Adipocyte (in vitro differentiated cells): ENCODE measurements at places on chromosomes 7 and 10.

DNA sequence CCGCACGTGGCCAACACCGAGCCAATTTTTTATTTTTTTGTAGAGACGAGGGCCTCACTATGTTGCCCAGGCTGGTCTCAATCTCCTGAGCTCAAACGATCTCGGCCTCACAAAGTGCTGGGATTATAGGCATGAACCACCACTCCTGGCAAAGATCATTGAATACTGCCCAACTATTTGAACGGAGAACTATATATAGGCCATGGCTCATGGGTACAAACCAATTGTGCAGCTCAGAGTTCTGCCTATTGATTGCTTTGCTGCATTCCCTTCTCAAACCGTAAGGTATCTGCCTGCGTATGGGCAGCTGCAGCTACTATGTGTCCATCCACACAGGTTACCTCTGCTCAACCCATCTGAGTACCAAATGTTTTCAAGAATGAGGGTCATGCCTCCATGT is 9.7 kb upstream of the SLC25A16 start:
- DNase-seq, result no peak

GRCh38 chr7:70036695-70037094 is 438.4 kb downstream of the AUTS2 start:
- DNase-seq, result no peak

- DNase-seq, result no peak
Measured at GRCh38 chr7:8228766-8229674, 32.9 kb downstream of the ICA1 start.

DNA sequence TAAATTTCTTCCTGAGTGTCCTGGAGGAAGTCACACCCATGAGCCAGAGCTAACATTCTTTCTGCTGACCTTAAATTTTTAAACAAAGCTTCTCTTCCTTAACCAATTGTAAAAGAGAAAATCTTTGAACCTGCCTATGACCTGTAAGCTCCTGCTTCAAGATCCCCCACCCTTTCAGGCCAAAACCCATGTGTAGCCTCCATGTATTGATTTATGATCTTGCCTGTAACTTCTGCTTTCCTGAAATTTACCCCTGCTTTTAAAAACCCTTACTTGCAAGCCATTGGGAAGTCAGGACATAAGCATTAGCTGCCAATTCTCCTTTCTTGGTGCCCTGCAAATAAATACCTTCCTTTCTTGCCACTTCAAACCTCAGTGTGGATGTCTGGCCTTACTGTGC is 68.5 kb upstream of the HECTD2 start:
- no peak for DNase-seq

GRCh38 chr7:131652934-131653333 is 96.5 kb upstream of the PODXL start:
- no peak for DNase-seq

DNA sequence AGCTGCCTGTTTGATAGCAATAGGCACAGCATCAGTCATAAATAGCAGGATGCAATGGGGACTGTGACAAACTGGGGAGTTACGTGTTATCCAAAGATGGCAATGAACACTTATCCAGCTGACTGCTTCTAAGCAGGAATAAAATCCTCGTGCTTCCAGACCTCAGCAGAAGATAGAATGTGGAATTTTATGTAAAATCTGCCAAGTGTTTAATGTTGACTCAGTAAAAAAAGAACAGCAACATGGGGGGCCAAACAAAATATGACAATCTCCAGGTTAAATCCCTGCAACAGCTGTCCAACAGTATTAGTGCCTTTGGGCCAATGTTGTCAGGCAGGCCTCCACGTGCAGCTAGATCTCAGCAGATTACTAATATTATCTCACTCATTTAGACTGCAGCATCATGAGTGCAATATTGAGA is 127.3 kb downstream of the SEMA3C start:
- no peak for DNase-seq

DNA sequence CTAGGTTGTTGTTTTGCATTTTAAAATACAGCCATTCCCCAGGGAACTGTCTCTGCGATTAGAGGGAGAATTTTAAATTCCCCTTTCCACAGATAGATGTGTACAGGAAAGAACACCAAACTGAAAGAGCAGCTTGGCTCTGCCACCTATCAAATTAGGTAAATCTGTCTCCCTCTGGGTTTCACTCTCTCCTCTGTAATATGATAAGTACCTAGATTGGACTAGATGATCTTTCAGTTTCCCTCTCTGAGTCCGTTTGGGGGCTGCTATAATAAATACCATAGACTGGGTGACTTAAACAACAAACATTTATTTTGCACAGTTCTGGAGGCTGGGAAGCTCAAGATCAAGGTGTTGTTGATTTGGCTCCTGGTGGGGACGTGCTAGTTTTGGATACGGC is 186.0 kb downstream of the KIF20B start:
- DNase-seq, result no peak

GRCh38 chr10:14556285-14556956 is 218.3 kb downstream of the FAM107B start:
- no peak for DNase-seq

DNA sequence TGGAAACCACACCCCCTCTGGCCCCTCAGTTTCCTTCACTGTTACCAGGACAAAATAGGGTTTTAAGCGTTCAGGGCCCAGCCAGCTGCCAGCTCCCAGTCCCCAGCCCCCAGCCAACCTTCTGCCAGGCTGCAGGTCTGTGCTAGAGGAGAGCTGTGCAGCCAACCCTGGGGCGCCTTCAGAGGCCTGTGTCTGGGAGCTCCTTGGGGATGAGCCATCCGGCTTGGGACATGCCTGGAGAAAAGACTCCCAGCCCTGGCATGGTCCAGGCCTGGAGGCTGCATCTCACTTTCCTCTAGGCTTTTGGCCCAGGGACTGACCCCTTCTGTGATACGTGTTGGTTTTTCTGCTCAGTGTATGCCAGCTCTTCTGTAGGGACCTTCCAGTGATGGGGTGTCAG is 487.6 kb upstream of the MGMT start:
- no peak for DNase-seq

- DNase-seq, result no peak
Measured at GRCh38 chr7:38909870-38910269, 879 bp upstream of the VPS41 start.

DNA sequence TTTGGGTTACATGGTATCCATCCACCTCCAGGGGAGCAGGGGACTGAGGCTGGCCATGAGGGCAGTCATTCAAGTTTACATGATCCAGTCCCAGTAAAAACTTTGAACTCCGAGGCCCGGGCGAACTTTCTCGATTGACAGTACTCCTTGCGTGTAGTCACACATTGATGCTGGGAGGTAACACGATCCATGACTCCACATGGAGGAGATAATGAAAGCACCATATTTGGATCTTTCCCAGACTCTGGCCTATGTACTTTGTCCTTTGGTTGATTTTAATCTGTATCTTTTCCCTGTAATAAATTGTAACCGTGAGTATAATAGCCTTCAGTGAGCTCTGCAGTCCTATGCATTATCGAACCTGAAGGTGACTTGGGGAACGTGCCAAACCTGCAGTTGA is 401.6 kb downstream of the KCNMA1 start:
- no peak for DNase-seq

- DNase-seq, result no peak
Measured at GRCh38 chr10:113859261-113859660, 4.8 kb downstream of the NHLRC2 start.

GRCh38 chr10:124560377-124561105 is 98.9 kb downstream of the LHPP start:
- DNase-seq, result peak; percentile 85

- DNase-seq, result peak; percentile 90
Measured at GRCh38 chr7:151251689-151252560, 3.4 kb upstream of the SMARCD3 start.

DNA sequence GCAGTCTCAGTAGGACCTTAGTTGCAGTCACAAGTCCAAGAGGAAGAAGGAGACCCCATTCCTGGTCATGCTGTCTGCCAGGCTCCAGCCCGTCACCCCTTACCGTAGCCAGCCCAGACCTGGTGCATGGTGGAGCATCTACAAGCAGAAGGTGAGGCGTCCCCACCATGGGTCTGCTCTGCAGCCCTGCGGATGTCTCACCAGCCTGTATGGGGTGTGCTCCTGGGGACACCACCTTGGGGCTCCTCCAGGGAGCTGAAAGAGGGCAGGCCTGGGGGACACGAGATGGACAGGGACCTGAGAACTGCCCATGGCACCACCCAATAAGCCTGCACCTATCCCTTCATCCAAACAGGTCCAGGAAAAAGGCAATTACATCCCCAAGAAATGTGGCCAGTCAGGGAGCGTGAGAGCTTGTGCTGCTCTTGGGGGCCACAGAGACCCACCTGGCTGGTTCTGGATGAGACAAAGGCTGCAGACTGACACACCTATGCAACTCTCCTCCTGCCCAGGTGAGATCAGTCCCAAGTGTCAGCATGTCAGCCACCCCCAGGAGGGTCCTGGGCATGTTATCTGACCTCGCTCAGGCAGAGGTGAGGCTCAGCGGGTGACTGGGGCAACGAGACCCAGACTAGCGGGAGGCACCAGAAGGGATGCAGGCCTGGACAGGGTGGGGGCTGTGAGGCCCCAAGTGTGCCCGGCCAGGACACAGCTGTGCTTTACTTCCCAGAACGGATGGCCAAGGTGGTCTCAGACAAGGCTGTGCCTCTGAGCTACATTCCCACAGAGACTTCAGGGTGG is 84.5 kb upstream of the RET start:
- no peak for DNase-seq

DNA sequence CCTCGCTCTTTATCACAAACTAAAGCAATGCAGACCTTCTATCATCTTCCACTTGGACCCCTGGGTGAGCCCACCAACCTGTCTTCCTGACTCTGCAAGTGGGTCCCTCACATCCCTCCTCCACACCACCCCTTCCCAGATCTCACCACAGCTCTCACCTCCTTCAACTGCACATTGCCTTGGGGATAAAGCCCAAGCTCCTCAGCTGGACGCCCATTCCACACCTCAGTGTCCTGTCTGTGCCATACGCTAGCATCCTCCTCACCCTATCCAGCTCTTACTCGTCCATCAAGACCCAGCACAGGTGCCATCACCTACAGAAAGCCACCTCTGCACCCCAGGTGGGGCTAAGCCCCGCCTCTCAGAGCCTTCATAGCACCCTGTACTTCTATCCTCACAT is 141.0 kb upstream of the LANCL2 start:
- DNase-seq, result no peak

DNA sequence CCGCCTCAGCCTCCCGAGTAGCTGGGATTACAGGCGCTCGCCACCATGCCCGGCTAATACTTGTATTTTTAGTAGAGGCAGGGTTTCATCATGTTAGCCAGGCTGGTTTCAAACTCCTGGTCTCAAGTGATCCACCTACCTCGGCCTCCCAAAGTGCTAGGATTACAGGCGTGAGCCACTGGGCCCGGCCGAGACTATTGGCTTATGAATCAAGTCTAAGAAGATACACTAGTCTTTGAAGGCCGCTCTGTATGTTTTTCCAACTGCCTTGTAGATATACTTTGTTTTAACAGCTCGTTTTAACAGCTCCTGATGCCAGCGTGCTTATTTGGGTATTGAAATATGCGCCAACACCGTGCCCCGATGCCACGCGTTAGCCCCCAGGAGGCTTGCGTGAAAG is 136.4 kb upstream of the SH2B2 start:
- no peak for DNase-seq

DNA sequence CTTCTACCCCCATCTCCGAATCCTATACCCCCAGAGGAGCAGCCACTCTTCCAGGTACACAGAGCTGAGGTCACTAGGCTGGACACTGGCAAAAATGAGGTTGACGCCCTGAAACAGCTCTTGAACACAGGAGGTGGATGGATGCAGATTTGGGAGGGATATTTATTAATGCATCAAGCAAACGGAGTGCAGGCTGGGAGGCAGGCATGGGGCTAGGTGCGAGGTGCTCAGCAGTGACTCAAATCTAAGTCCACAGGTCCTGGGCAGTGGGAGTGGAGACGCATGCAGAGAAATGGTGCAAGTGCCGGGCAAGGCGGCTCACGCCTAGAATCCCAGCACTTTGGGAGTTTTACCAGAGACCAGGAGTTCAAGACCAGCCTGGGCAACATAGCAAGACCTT is 11.0 kb downstream of the GUSB start:
- no peak for DNase-seq

DNA sequence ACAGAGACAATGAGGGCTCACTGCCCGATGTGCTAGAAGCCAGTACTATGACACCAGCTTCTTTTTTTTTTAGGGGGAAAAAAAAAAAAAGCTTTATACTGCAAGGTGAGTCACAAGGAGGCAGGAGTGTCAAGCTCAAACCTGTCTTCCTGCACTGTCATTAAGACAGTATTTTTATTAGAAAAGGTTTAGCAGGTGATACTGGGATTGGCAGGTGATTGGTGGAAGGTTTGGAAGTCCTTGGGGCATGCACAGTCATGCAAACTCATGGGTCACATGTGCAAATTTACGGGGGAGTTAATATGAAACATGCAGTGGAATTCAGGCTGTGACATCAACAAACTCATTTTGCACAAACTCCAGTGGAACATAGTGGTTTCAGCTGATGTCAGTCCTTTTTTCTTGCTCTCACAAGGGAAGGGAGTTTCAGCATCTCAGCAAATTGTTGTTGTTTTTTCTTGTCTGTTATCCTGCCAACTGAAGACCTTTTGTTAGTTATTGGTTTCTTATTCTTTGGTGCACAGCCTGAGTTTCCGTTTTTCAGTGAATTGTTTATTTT is 530.6 kb downstream of the ANKRD7 start:
- no peak for DNase-seq

GRCh38 chr7:97022491-97023306 is 1.9 kb downstream of the DLX5 start:
- peak; percentile 63 for DNase-seq

DNA sequence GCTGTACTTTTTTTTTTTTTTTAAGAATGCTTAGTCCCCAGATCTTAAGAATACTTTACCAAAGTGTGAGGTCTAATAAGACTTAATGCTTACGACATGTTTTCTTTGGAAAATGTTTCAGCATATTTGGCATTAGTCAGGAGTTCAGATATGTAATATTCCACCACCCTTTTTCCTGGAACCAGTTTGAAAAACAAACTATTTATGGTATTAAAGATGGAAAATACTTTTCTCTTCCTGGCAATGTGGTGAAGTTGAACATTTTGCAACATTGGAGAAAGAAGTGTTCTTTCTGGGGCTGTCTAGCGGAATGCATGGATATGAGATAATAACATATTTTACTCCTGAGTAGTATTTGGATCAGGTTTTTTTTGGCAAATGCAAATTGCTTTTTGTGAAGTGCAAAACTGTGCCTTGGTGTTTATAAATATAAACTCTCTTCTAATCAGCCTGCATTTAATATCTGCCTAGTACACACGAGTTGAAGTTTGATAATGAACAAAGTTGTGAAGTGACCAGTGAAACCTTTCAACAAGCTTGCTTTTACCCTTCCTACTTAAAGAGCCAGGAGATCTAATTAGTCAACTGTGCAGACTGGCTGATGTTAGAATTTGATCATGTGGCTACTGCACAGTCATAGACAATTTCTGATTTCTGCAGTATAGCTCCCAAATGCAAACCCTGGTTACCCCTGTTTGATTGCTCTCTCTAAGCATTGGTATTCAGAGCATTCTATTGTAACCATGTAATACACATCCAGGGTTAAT is 20.9 kb downstream of the MAP3K8 start:
- peak; percentile 92 for DNase-seq

DNA sequence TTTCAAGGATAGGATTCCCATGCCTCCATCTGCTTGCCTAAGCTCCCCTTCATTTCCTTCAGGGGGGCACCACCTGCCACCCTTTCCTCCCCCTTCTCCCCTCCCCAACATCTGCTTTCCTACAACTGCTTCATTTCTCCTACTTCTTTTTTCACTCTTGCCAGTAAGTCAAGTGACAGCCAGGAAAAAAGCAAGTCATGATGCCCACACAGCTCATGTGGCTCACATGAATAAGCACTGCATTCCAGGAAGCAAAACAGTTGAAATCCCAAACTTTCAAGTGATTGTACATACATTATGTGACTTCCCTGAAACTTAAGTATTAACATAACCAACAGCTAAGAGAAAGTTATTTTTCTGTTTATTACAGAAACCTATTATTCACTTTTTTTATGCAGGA is 78.6 kb downstream of the TNS3 start:
- DNase-seq, result peak; percentile 59
